T follicular helper cell (primary cell): ENCODE measurements at places on chromosomes 2 and 18.

DNA sequence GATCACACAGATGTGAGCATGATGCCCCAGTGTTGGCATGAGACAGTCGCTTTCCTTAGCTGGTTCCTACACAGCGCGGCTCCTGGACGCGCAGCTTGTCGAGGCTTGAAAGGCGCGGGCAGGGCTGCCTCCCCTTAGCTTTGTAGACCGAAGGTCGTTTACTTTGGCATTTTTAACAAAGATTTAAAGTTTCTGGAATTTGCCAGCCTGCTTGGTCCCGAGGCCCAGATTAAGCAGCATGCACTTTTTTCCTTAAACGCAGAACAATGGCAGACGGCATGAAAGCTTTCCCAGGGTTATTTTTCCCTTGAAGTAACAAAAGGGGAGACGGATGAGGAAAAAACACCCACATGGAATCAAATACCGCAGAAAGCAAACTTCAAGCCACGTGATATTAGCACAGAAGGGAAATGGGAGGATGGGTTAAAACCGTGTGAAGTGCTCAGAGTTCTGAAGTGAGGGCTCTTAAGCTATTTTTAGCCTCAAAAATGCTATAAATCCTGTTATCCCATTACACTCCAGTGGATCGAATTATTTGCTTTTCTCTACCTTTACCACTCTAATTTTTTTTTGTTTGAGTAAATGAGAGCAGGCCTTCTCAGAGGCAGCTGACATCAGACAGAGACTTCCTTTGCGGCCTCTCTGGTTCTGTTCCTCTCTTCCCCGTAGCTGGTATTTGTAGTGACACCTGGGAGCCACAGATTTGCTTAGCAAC is 55.7 kb downstream of the NPAS2 start:
- DNase-seq: no peak

GRCh38 chr2:155235710-155236109 is 537.2 kb downstream of the KCNJ3 start:
- no peak for DNase-seq

GRCh38 chr2:227657199-227657845 is 9.3 kb upstream of the SCYGR5 start:
- DNase-seq: no peak

DNA sequence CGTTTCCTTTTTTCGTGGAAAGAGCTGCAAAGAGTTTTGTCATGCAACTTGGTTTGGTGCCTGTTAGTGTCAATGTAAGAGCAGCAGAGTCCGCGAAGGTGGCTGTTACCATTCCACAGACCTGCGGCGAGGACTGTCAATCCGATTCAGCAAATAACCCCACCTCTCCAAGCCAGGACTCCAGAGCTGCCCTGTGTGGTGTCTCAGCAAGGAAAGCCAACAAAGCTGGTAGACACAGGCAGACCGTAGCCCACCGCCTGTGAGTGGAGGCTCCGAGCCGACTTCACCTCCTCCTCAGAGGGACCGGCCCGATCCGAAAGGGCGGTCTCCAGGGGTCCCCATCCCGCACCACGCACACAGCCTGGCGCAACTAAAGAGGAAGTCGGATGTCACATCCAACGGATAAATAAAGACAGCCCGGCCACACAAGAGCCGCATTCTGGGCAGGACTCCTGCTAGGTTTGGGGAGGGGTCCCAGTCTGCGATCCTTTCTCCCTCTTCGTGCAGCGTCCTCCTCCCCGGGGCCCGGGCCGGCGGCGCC is 819 bp downstream of the ANKRD44 start:
- no peak for DNase-seq

DNA sequence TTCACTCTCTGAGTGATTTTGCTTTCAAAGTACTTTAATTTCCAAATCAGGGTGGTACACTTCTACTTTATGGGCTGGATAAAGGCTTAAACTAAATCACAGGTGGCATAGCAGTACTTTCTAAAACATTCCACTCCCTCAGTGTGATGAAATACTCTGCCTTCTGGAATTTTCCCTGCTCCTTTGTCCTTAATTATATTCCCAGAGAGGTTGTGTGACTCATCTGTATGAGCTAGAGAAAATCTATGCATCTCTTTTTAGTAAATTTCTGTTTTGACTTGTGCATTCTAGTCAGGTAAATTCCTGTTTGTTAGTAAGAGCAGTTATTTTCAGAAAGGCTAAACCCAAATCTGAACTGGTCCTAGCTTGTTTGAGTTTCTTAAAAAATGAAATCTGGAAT is 29.0 kb upstream of the PLA2R1 start:
- DNase-seq: no peak

DNA sequence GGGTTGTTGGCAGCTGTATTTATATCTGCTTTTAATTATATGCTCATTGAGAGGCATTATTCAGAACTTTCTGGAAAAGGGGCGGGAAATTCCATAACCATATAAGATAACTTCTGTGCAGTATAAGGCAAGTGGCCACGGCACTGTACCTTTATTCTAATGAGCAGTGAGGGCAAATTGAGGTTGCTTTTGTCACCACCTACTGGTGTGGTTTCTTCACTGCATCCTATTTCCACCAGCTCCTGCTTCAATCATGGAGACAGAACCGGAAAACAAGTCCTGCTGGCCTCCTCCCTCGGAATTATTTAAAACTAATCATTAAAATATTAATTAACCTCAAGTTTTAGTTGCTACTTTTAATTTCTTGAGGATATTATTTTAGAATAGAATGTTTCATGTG is 759.4 kb downstream of the CBLN2 start:
- no peak for DNase-seq

- no peak for DNase-seq
These were observed 34.5 kb downstream of the PIK3C3 start for GRCh38 chr18:41989508-41989907.

DNA sequence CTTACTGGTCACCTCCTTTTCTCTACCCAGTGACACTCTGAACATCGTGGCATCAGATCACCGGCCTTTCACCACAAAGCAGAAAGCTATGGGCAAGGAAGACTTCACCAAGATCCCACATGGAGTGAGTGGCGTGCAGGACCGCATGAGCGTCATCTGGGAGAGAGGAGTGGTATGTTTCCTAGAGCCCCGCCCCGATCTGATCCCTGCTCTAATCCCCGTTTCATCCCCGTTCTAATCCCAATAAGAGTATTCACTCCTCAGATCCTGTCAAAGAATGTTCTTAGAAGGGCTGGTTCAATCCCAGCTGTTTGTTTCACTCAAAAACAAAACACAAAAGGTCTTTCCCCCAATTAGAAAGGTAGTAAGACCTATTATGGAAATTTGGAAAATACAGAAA is 30.4 kb upstream of the MAPRE3 start:
- DNase-seq: no peak

GRCh38 chr2:232398293-232399034 is 8.2 kb upstream of the ALPG start:
- no peak for DNase-seq

GRCh38 chr2:218332920-218333645 is 23.6 kb upstream of the CATIP start:
- no peak for DNase-seq

GRCh38 chr2:87401726-87402345 is 346.1 kb upstream of the PLGLB2 start:
- no peak for DNase-seq

- no peak for DNase-seq
These were observed 15.6 kb downstream of the IL1R1 start for GRCh38 chr2:102158011-102158755.

DNA sequence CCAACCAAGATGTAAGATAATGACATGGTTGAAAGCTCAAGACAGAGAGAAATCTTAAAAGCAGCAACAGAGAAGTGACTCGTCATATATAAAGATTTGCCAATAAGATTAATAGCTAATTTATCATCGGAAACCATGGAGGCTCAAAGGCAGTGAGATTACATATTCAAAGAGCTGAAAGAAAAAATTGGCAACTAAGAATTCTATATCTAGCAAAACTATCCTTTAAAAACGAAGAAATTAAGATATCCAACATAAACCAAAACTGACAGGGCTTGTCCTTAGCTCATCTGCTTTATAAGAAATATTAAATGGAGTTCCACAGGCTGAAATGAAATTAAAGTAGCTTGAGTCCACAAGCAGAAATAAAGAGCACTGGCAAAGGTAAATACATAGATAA is 236.6 kb downstream of the ANAPC1 start:
- no peak for DNase-seq

GRCh38 chr2:45833968-45834344 is 182.5 kb downstream of the PRKCE start:
- no peak for DNase-seq

DNA sequence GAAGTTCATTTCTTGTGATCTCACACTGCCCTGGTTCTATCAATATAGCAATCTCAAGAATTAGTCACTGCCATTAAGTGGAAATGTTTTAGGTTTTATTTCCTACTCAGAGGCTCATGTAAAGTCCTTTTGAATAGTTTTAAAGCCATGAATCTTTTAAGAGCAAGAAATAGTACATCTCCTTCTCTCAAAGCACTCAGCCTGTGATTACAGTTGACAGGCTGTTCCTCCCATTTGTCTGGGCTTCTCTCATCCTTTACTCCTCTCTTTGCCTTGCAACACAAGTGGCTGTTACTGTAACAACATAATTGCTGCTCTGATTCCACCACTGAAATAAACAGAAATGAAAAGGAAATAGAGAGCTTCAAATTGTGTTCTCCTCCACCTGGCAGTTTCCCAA is 18.4 kb downstream of the GRP start:
- no peak for DNase-seq

DNA sequence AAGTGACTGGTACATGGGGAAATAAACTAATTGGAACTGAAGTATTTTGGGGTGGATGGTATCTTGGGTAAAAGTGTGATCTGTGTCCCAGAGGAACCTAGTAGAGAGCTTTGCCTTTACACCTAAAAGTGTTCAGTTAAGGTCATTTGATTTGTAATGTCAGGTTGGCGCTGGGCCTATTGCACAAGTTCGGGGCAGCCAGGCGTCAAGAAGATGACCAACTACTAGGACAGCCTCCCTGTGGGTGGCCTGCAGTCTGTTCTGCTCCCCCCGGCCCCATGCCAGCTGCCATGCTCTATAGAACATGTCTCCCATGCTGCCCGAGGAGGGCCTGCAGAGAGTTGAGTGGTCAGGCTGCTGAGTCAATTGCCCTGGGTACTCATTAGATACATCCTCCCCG is 10.1 kb downstream of the RRM2 start:
- DNase-seq: no peak

DNA sequence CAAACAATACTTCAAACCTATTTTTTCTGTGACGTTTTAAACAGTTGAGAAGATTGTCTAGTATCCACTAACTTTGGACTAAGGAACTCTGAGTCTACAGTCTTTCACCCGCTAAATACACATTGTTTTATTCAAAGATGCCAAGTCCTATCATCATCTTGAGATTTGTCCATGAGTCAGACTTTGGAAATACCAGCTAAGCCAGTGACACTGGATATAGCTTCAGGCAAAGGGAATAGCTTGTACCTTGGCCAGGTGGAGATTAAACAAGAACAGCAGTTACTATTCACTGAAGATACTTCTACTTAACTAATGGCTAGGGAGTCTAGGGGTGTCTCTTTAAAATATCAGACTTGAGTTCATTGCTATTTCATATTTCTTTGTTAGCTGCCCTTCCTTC is 137.5 kb downstream of the COMMD1 start:
- DNase-seq: no peak

GRCh38 chr2:58900246-58901027 is 659.3 kb upstream of the FANCL start:
- DNase-seq: no peak

DNA sequence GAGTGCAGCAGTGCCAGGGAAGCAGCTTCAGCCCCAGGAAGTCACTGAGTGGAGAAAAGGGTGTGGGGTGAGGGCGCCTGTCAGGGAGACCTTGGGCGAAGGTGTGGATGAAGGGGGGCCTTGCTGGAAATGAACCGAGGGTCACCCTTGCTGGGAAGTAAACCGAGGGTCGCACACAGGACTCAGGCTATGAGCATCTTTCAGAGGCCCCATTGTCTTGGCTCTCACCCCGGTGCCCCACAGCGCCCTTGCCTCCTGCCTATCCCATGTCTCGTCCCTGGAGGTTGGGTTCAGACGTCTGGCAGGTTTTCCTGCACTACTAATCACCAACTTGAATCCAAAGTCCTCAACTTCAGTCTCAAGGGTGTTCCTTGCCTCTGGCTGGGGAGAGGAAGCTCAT is 122.8 kb upstream of the PXDN start:
- DNase-seq: no peak

DNA sequence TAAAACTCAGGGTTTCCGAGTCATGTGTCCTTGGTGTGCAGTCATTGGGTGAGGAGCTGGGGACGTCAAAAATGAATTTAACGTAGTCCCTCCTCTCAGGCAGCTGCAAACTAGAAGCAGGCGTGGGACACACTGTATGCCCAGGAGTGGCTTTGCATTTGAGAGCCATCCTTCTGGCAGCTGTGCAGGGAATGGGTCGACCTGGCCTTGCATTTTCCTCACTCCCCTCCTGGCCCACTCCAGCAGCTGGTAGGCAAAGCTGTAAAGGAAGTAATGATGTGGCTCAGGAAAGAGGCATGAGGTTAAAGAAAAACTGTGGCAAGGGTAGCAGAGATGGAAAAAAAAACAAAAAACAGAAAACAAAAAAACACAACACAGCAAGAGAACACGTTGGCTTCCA is 46.5 kb downstream of the RNF144A start:
- DNase-seq: no peak

DNA sequence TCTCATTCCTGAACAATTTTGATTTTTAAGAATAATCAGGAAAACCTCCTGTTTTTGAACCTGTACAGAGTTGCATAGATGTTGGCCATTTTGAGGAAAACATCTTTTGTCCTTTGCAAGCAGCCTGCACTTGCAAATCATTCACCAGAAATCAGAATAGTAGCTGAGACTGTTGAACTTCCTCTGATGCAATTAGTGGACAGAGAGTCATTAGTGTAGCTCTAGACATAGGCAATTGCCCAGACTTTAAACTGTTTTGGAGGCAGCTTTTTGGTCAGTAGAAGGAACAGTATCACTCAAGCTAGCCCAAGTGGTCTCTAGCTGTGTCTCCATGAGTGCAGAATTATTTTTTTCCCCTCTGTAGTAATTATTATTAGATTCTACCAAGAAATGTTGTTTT is 326.1 kb downstream of the PIK3C3 start:
- no peak for DNase-seq

- DNase-seq: no peak
These were observed 1058.5 kb downstream of the CBLN2 start for GRCh38 chr18:71485611-71486010.

DNA sequence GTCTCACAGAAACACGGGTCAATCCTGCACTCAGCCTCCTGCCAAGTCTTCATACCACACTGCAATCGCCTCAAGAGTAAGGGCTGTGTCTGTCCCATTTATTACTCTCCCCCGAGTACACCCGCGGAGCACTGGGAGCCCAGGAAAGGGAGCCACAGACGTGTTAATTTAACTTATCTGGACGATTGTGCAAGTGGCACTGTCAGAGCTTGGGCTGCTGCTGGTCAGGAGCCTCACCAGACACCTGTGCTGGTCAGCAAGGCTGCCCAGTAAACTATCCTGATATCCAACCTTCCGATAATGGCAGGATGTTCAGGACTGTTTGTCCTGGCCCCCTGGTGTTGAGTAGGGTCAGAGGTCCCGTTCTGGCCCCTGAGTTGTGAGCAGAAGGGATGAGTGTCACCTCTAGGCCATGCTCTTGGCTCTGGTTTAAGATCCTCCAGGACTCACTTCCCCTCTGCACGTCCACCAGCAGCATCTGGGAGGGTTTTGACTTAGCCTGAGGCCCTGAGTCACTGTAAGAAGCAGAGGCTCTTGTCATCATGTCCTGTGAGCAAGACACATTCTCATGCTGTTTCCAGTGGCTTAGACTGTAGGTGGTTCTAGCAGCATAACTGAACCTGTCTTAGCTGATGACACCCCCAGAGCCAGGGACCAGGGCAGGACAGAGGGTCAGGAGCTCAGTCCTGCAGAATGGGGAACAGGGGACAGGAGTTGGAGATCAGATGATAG is 82.5 kb upstream of the ARL4C start:
- DNase-seq: no peak

- DNase-seq: no peak
These were observed 143.0 kb upstream of the SCN7A start for GRCh38 chr2:166637051-166637450.
